ENCODE measurements at places on chromosomes 7 and 10.

- DNase-seq = no peak
Observed at GRCh38 chr7:141911391-141911790, 4.8 kb upstream of the OR9A4 start.

DNA sequence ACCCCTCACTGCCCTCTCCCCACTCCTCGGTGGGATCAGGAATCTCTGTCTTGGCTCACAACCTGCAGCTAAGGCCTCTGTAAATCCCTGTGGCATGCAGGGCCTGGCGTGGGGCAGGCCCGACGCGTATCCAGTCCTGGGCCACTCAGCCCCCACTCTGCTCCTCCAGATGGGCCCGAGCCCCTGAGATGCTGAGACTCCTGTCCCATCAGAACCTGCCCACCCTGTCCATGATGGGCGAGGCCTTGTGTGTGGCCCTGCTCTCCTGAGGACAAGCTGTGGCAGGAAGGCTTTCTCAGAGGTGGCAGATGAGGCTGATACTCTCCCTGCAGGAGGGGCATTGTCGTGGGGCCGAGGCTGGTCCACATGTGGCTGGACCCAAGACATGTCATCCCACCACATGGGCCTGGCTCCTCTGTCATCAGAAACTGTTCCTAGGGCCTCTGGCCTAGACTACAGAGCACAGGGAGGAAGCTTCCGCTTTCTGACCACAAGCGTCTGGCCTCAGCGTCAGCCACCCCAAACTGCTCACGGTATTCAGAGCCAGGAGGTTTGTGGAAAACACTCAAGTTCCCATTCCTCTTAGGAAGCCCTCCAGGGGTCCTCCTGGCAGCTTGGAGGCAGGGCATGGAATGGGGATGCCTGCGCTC lies 6.0 kb downstream of the ALOX5 start:
- DNase-seq = no peak

DNA sequence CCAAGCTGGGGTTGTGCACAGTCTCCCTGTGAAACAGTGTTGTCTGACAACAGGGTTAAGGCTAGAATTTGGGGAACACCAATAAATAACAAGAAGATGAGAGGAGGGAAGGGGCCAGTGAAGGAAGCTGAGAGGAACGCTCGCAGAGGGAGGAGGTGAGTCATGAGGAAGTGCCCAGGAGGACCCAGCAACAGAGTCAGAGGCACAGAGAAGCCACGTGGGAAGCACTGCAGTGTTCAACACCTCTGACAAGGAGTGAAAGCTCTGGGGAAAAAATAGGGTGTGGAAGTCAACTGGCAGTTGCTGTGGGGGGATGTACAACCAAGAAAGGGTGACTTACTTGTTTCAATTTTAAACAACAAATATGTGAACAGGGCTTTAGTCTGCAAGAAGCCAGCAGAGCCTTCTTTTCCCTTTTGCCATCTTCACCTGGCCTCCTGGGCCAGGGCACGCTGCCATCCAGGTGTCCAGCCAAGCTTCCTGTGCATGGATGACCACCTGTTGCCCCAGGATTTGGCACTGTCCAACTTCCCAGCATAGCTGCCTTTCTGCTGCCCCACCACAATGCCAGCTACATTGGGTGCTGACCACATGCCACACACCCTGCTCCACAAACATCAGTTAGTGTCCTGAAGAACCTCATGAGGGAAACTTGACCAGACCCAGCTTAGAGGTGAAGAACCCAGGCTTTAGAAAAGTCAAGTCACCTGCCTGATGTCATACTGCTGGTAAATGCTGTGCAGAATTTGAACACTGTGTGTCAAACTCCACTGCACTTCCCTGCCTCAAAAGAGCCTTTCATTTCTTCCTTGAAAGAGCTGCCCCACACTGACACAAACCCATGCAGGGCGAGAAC lies 69.6 kb downstream of the ATXN7L1 start:
- DNase-seq = no peak

DNA sequence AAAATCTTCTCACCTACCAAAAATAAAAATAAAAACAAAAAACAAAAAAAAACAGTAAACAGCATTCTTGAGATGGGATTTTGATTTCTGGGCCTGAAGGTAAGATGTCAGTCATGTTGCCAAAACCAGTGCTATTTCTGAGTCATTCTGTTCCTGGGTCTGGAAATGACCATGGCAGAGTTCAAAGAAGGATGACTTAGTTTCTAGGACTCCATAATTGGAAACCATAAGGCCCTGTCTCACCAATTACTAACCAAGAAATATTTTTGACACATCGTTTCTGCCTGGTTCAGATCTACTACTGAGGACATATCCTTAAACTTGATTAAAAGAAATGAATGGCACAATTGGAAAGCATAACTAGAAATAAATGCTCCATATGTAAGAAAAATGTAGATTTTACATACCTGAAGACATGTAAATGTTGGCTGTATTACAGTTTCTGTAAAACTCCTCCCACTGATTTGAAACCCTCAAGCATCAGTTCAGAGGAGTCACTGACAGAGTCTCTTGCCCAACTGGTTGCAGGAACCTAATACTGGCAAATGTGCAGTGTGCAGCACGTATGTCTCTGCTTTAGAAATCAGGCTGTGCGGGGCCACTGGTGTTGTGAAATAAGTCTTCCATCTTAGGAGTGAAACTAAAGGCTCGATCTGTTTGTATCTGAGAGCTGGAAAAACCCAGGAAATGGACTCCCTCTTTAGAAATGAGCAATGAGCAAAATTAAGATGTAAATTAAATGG lies 84.8 kb upstream of the EGR2 start:
- no peak for DNase-seq

DNA sequence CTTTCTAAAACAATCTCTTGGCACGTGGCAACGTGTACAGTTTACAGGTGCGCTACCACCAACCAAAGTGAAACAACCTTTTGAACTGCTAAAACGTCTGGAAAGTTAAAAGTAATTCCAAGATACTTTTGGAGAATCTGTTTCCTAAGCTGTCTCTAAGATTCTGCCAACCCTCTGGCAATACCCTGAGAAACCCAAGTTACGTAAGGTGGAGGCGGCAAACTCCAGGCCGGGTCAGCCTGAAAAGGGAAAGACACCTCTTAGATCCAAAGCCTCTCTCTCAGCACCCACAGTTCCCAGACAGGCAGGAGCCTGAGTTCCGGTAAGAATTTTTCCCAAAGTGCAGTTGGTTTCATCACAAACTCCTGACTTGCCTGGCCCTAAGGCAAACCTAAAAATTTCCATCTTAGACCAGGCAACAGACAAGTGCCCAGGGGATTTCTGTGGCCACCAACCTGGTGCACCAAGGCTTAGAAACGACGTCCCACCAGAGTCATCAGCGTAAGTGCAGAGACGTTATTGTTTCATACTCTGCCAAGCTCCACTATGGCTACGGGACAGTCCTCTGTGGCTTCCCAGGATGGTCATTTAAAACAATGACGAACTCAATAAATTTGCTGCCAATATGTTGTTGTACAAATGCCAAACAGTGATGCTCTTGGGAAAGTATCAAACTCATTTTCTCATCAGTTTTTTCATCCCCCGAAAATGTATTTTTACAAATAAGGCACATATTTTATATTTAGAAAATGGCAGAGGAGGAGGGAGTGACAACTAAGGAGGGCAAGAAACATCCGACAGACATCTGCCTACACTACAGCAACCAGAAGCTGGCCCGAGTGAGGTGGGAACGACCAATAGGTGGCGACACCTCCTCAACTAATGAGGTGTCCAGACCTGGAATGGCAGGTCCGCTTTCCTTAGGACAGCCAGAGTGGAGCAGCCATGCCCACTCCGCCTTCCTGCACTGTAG lies 205.8 kb upstream of the FRMD4A start:
- no peak for DNase-seq

GRCh38 chr7:99089914-99090629 lies 53.8 kb downstream of the SMURF1 start:
- no peak for DNase-seq

DNA sequence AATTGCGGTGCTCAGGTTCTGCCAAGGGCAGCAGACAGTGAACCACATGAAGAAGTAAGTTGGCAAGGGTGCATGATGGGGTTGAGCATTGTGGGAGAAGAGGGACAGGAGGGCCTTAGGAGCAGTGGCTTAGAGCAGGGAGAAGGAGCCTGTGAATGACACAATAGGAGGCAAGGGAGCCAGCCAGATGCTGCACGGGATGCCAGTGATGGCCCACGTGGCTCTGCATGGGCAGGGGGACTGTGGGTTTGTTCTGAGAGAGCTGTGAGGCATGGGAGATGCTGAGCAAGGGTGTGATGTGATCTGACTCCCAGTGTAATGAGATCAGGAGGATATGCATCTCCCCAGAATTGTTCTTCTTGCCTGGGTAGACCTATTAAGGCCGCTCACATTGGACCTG lies 60.9 kb downstream of the C10orf90 start:
- DNase-seq = no peak

DNA sequence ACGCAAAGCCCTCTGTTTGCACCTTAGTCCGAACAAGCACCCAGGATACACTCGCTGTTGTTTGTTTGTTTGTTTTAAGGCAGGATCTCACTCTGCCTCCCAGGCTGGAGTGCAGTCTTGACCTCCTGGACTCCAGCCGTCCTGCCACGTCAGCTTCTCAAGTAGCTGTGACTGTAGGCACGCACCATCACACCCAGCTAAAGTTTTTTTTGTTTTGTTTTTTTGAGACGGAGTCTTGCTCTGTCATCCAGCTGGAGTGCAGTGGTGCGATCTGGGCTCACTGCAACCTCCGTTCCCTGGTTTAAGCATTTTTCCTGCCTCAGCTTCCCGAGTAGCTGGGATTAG lies 76.8 kb downstream of the CTBP2 start:
- DNase-seq = no peak

DNA sequence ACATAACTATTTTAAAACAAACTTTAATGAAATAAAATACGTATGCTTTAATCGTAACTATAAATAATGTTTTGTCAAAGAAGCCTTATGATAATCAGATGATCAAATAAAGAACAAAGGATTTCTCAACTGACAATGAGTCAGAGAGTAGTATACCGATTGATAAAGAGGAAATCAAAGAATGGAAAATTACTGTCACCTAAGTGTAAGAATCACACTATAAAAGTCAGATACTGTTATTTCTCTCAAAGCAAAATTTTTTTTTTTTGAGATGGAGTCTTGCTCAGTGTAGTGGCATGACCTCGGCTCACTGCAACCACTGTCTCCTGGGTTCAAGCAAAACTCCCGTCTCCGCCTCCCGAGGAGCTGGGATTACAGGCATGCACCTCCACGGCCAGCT lies 18.8 kb downstream of the DNAJC2 start:
- no peak for DNase-seq

DNA sequence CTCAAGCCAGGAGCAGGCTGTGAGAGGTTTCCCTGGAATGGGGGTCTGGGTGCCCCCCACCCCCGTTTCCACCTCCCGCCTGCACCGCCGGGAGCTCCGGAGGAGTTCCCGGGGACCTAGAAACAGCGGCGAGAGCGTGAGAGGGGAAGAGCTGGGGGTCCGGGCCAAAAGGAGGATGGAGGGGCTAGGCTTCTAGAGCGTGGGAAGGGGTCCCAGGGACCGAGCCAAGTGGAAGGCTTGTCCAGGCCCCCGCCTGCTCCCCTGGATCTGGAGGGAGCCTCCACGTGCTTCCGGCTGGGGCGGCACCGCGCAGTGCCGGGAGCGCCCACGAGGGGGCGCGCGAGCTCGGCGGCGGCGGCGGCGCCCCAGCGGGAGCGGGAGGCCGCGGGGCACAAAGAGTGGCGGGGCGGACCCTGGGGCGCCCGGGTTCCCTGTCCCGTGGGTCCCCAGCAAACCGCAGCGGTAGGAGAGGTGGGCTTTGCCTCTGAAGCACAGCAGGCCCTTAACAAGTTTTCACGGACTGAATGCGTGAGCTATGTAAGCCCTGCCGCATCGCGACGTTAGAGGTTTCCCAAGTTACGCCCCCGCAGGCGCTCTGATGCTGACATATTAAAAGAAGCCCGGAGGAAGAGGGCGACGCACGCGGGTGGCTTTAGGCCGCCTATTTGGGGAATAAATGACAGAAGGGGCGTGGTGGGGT lies 104.4 kb upstream of the LRRC4 start:
- DNase-seq = peak; percentile 79

DNA sequence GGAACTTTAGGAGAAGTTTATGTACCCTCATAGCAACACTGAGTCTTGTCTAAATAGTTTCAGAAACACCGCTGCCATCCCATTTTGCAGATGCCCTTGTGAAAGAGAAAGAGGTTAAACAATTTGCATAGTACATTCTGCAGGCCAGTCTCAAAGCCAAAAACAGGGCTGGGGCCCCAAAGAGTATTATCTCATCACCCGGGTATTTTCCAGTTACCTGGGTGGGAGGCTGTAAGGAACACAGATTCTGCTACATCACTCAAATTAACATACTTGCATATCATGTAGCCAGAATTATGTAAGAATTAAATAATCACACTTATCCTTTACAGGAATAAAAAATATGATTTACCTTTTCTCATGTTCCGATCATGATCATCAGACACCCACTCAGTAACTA lies 3.1 kb upstream of the FAM171A1 start:
- no peak for DNase-seq

DNA sequence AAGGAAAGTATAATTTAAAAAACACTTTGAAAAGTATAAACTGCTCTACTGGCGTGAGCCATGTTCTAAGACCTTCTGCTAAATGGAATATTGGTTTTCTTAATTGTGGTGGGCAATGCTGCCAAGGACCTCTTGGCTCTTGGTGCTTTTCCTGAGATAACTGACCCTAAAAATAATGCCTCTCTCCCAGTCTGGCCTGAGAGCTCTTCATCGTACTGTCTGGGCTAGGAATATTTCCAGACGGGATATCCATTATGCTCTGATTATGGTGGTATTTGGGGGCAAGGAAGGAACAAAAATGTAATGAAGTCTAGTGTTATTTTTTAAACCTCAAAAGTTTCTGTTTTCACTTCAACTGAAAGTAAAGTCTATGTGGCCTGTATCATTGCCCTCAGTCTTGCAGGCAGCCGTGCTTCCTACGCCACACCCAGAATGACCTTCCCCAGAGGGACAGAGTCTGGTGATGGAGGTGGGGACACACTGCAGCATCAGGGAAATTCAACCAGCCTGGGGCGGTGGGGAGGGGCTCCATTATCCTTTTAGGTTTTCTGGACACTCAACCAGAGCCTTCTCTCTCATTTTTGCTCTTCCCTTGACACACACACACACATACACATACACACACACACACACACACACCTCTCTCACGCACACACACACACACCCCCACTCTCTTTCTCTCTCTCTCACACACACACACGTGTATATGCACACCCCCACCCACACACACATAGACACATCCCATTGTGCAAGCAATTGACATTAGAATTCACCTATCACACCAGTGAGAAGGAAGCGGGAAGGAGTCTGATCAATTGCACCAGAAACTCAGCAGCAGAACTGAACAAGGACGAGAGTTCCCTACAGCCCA lies 99.6 kb downstream of the LRRC18 start:
- no peak for DNase-seq

GRCh38 chr10:27884185-27884641 lies 114.7 kb downstream of the ODAD2 start:
- DNase-seq = no peak

GRCh38 chr7:80851896-80852476 lies 66.9 kb downstream of the SEMA3C start:
- no peak for DNase-seq

- DNase-seq = no peak
Observed at GRCh38 chr10:114499630-114500190, 95.4 kb upstream of the AFAP1L2 start.

GRCh38 chr10:49185213-49185612 lies 3.0 kb downstream of the TMEM273 start:
- DNase-seq = no peak
